Coronary artery (tissue), 2 donors: ENCODE measurements at places on chromosomes 2 and 18.

DNA sequence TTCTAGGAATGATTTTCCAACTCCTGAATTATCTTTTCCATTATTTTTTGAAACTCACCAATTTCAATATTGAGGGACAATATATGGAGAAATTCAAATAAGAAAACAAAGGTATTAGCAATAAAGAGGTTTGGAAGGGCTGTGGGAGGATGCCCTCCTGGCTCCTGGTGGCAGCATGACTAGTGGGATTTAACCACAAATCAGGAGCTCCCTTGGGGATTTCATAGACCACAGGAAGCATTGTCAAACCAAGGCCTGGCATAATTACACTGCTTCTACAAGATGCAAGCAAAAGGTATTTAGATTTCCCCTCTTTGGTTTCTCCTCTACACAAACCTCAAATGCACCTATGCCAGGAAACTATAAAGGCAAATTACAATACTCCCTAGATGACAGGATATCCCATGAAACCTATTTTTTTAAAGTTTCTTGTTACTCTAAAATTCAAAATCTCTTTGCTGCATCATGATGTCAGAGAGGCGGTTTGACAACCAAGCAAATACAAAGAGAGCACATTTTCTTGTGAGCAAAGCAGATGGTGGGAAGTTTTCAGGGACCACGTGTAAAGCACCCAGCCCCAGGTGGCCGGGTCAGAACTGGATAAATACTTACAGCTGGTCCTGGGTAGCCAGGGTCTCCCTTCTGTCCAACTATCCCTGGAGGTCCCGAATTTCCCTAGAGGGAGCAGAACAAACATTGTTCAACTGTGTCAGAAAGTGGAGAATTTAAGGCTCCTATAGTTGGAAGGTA is 67.9 kb downstream of the COL6A3 start:
- no peak for DNase-seq

DNA sequence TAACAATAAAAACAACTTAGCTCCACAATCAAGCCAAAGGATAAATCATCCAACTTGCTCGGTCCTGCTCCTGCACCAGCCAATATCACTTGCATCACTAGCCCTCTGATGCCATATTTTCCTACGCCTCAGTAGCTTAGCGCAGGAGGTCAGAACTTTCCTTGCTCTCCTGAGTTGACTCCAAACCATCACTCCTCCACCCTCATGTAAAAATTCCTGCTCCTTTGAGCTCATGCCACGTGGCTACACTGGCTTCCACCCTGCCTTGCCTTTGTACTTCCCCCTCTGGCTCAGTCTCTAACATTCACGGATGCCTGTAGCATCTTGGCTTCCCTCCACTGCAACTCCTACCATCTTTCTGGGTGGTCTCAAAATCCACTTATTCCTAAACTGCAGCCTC is 25.2 kb downstream of the AAK1 start:
- DNase-seq, result no peak

GRCh38 chr2:22753476-22753875 is 631.5 kb upstream of the KLHL29 start:
- no peak for DNase-seq

GRCh38 chr2:191611614-191612013 is 66.3 kb upstream of the NABP1 start:
- no peak for DNase-seq

DNA sequence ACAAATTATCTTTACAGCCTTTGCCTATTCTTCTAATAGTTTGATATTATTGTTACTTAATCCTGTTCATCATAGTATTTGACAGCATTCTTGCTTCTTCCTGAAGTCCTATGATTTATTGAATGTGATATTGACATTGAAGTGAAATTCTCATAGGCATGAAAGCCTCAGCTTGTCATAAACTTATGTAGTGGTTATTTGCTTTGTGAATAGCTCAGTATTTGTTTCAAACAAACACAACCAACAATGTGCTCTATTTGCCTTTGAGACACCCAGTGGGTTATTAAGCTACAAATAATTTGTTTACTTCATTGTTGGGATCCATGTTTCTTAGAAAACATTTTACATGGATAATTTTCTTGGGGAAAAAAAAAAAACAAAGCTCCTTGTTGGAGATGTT is 57.2 kb downstream of the TTC39C start:
- no peak for DNase-seq

DNA sequence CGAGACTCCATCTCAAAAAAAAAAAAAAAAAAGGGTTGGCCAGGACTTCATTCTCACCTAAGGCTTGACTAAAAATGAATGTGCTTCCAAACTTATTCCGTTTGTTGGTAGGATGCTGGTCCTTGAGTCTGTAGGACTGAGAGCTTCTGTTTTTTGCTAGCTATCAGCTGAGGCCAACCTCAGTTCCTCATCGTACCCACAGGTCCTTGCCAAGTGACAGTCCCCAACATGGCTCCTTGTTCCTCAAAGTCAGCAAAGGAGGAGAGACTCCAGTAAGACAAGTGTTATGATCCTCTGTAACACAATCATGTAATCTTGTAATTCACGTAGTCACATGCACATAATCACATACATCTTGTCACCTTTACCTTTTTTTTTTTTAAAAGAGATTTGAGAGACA is 37.0 kb downstream of the HAUS1 start:
- DNase-seq, result no peak

DNA sequence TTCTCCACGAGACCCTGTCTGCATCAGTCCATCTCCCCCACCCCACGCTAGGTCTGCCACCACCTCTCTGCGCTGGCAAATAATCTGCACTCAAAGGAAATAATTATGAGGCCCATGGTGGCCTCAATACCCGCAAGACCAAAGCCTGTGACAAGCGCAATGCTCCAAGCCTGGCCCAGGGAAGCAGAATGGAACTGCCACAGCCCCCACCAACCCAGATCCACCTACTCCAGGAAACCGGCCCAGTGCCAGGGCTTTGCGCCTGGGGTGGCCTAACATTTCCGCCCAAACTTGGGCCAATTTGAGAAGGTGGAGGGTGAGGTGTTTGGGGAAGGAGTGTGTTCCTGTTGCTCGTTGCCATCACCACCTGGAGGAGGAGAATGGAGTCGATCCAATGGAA is 26.0 kb upstream of the ATOH8 start:
- DNase-seq, result peak; percentile 75

GRCh38 chr18:29588446-29589100 is 1411.6 kb upstream of the CDH2 start:
- no peak for DNase-seq

GRCh38 chr2:153871231-153872221 is at the start of gene GALNT13:
Gene GALNT13 (plus strand): TSS chr2:153871922.
- DNase-seq, result no peak

DNA sequence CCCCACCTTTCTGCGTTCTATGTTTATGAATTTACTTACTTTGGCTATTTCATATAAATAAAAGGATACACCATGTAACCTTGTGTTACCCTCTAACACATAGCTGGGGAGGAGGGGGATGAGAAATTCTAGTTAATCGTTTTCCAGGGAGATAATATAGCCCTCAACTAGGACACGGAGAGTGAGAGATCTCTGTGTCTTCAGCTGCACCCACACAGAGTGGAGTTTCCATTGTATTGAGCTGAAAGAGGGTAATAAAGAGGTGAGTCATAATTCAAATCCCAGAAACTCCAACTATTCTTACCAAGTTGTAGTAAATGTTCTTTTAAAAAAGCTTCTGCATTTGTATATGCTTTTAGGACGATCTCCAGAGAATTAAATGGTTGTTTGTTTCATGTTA is 110.1 kb upstream of the SULT1C3 start:
- DNase-seq, result no peak

- DNase-seq, result no peak
Observed at GRCh38 chr2:142877216-142877838, at the start of gene KYNU. Gene KYNU (plus strand): TSS chr2:142877664. CDS start chr2:142885368, 7,704 bp downstream.

DNA sequence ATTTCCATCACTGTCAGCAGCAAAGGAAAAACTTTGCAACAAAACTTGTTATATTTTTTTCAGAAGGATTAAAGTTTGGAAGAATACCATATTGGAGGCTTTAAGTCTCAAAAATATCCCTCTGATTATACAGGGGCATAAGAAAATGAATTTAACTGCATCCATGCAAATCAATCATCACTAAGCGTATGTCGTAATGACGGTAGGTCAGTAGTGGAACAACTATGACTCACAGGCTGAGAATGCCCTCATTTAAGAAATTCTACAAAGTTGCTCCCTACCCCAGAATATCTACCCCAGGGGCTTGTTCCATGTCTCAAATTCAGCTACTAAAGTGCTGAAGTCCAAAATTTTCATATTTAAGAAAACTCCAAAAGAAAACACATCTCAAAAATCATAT is 12.5 kb upstream of the NAB1 start:
- no peak for DNase-seq

DNA sequence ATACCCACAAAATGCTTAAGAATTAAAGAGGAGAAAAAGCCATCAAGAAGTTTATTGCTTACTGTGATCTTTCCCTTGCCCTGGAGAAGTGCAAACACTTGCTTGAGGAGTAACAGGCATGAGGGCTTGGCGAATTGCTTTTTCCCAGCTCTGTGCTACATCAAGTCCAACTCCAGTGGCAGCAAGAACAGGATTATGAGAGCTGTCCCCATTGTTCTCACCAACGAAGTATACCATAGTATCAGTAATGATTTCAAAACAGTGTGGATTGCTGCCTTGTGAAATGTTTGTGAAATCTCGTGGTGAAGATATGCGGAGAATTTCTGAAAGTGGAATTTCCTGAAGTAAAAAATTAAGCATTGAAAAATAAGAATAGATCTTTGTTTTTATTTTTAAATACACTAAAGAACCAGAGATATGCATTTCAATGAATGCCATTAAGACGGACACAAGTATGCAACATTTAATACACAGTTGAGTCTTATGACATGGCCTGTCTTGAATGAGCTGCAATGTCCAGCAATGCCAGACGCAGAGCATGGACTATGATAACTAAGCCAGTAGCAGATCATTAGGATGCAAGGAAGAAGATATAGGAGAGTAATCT is 43.0 kb downstream of the NDUFAF7 start:
- DNase-seq, result no peak

- no peak for DNase-seq
Observed at GRCh38 chr2:165193178-165193777, 10.6 kb downstream of the SCN3A start.

DNA sequence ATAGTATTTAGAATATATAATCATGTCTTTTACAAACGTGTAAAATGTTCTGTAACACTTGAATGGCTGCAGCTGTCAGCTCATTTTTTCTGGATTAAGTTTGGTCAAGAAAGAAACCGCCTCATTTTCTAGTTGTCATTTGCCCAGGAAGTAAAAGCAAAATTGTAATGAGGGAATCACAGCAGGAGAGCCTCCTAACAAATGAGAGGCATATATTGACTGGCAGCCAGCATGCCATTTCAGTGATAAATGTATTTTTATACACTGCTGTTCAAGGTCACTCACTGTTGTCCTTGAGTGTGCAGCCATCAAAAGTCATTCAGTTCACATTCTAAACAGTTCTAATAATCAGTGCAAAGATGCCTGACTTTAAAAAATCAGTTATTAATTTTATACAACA is 144.3 kb upstream of the BOD1L2 start:
- DNase-seq, result no peak

GRCh38 chr2:152558158-152558984 is 158.9 kb downstream of the PRPF40A start:
- DNase-seq, result no peak

GRCh38 chr2:96225016-96225533 is 16.4 kb upstream of the STARD7 start:
- DNase-seq, result no peak

GRCh38 chr2:196182439-196183171 is 11.2 kb upstream of the STK17B start:
- DNase-seq, result no peak

GRCh38 chr2:220212296-220213080 is 585.1 kb downstream of the SLC4A3 start:
- no peak for DNase-seq

DNA sequence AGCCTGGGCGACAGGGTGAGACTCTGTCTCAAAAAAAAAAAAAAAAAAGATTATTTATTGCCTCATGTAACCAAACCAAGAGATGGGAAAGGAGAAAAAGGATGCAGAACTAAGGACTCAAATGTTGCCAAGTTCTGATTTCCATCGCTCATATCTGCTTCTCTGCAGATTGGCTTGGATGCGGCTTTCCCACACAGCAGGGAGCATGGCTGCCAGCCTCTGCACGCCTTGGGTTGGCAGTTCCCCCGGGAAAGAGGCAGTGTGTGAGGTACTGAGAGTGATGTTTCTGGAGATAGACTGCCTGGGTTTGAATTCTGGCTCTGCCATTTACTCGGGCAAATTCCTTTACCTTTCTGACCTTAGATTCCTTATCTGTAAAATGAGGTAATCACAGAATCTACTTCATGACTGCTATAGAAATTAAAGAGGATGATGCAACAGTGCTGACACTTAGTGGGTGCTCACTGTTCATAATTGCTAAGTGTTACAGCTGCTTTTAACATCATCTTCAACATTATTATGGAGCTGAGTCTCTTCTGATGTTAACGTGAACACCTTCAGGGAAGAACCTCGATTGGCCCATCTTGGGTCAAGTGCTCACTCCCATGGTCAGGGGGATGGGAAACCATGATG is 68.8 kb downstream of the ACAA2 start:
- no peak for DNase-seq

DNA sequence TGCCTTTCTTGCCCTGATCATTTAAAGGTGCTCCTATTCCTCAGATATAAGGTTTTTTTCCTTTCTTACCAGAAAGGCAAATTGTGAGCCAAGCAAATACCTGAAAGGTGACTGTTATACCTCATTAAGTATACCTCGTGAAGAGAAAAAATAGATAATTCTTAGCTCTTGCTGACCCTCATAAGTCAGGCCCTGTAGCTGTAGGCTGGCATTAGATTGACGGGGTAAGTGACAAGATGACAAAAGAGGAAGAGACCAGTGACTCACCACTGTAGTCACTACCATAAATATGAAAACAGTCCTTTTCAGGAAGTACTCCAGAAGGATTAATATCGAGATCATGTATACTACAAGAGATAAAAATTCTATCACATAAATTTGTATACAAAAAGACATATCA is 104.6 kb downstream of the PTPN4 start:
- no peak for DNase-seq

DNA sequence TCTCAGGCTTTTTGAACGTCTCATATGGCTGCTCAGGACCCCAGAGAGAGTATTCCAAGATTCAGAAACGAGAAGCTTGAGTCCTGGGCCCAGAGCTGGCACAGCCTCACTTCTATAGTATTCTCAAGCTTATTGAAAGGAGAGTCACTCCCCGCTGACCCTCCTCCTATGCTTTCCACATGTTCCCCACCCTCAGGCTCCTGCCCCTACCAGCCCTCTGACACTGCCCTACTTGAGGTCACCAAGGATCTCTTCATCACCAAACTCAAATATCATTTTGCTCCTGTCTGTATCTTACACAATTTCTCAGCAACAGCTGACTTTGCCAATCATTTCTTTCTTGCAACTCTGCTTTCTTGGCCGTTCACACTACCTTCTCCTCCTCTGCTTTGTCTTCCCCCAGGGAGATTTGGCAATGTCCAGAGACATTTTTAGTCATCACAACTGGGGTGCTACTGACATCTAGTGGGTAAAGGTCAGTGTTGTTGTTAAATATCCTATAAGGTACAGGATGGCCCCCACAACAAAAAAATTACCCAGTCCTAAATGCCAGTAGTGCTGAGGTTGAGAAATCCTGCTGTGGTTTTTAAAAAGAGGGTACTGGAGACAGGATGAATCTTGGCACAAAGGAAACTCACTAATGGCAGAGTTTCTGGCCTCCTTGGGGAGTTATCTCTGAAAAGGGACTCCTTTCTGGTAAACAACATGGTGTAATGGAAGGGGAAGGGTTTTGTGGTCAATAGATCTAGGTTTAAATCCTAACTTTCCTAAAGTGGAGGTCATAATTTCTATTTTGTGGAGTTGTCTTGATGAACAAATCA is 26.9 kb upstream of the INSIG2 start:
- no peak for DNase-seq
